Motor neuron (in vitro differentiated cells): ENCODE measurements at places on chromosomes 1 and 21.

DNA sequence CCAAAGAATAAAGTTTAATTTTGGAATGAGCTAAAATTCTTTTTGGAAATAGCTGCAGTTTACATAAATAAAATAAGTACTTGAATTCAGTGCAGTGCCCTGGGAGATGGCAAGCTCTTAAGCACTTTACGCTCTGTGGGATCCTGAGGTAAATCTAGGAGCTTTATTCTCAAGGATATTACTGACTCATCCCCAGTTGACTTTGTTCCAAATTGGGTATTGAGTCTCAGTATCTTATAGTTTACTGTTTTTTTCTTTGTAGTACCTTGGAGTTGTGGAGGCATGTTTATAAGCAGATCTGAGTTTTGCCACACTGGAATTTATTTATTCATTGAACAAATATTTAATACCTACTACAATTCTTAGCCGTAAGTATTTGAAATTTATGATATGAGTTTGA, 27.4 kb upstream of the HRNR start:
- no peak for ATAC-seq

- peak; percentile 95 for ATAC-seq
Observed at GRCh38 chr1:200029035-200029821, 1.7 kb downstream of the NR5A2 start.

DNA sequence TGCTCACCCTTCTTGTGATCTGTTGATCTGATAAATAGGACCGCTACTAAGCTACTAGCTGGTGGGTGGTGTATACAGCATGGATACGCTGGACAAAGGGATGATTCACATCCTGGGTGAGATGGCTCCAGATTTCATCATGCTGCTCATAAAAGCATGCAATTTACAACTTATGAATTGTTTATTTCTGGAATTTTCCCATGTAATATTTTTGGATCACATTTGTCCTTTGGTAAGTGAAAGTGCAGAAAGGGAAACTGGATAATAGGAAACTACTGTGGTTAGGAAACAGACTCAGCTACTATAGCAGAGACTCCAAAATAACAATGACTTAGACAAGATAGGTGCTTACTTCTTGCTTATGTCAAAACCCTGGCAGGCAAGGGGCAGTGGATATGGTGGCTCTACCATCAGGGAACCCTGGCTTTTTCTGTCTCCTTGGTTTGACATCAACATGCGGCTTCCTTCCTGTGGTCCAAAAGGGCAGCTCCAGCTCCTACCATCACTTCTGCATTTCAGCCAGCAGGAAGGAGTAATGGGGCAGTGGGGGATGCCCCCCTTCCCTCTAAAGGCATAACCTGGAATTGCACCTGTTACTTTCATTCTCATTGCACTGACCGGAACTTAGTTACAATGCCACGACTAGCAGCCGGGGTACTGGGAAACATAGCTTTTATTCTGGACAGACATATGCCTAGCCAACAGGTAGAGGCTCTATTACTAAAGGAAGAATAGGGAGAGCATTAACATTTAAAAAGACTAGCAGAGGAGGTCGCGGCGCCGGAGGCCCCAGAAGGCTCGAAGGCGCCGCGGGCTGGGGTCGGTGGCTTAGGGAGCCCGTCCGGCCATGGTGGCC, 13.8 kb upstream of the AK2 start:
- no peak for ATAC-seq

DNA sequence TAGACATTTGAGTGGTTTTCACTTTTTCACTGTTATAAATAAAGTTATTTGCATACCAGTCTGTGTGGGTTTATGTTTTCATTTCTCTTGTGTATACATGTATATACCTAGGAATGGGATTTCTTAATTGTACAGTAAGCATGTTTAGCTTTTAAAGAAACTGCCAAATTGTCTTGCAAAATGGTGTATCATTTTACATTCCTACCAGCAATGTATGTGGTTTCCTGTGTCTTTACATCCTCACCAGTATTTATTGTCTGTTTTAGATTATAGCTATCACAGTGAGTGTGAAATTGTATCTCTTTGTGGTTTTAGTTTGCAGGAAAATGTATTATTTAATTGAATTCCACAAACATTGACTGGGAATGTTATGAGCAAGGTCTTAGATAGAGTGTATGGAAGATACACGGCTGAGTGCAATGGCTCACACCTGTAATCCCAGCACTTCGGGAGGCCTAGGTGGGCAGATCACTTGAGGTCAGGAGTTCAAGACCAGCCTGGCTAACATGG, 57.3 kb downstream of the MACF1 start:
- ATAC-seq, result no peak

GRCh38 chr1:23263380-23263887, 46.1 kb upstream of the HTR1D start:
- ATAC-seq, result peak; percentile 90

GRCh38 chr1:227759341-227760300, 24.4 kb downstream of the SNAP47 start:
- ATAC-seq, result no peak
